ENCODE measurements at places on chromosomes 11 and 22.

DNA sequence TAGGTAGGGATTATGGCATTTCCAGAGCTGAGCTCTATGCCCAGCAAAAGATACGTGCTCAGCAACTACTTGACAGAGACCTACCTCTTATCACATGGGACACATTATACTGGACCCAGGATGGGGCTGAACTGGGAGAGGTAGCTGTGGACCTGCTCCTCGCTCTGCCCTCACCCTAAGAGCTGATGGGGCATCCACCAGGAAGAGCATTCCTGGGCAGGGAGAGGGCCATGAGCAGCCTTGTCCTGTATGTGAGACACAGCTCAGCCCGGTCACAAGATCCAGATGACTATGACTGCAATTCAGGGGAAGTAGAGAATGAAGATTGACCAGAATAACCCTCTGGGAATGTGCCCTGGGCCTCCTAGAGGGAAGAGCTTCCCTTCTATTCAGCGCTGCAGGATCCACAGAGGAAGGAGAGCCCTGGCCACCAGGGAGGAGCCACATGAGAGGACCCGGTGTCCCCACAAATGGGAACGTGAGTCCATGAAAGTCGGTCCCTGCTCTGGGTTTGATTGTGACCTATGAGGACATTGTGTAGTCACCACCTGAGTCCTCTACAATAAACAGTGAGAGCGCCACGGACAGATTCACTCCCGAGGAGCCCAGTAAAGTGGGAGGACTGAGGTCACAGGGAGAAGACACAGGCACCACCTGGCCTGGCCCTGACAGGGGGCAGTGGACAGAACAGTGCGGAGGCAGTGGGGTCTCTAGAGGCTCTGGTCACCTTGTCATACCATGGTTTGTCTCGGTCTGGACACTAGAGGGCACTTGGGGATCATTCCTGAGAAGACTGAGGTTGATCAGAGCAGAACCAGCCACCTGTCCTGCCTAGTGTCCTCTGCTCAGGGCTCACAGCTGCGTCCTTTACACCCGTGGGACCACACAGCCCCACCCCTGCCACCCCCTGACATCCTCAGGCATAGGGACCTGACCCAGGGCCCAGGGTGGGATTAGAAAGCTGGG lies 99.5 kb downstream of the ZNF280B start:
- DNase-seq: no peak

DNA sequence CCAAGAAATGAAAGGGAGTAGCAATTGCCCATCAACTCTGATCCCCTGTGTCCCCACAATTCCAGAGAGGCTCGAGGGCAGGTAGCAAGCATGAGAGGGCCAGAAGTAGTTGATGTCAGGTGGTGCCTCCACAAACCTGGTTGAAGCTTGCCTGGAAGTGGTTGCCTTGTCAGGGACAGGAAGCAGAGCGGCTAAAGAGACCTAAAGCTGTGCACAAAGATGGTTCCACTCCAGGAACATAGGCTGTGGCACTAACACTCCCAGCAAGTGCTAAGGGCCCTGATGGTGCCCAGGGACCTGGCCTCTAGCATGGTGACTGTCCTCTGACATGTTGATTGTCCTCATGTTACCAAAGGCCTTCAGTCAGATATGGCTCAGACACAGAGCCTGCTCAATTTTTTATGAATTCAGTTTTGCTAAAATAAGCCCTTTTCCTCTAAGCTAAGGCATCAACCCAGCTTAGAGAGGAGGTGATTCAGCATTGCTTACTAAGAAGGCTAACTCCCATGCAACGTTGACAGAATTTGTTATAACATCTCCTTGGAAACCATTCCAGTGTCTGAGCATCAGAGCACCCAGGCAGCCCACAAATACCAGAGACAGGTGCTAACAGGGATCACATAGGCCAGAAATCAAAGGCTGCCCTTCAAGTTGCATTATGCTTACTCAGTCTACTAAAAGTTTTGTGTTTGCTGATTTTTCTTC lies 196.3 kb upstream of the ARHGAP20 start:
- no peak for DNase-seq

- no peak for DNase-seq
These were observed 34.2 kb upstream of the PLET1 start for GRCh38 chr11:112294688-112295340.

DNA sequence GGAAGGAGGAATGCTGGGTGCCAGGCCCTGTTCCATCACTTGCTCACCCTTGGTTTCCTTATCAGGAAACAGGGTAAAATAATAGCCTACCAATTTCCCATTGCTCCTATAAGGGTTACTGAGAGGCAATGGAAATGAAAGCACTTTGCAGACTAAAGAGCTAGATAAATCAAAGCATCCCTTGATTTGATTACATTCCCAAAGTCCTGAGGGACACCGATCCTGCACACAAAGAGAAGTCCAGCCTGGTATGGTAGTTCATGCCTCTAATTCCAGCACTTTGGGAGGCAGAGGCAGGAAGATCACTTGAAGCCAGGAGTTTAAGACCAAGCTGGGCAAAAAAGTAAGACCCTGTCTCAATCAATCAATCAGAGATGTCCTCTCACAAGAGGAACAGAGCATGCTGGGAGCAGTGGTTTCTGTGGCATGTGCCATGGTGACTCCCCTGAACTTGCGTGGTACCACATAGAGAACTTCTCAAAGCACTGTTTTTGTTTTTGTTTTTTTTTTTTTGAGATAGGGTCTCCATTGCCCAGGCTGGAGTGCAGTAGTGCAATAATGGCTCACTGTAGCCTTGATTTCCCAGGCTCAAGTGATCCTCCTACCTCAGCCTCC lies 10.7 kb downstream of the TBC1D10A start:
- DNase-seq: no peak

GRCh38 chr11:11391796-11392463 lies 38.9 kb upstream of the CSNK2A3 start:
- no peak for DNase-seq

GRCh38 chr11:11313426-11313825 lies 39.6 kb downstream of the CSNK2A3 start:
- no peak for DNase-seq

GRCh38 chr11:16778286-16778685 lies 39.8 kb downstream of the C11orf58 start:
- DNase-seq: no peak

- DNase-seq: no peak
These were observed 46.2 kb upstream of the CTTN start for GRCh38 chr11:70352100-70352499.
